CD4-positive, alpha-beta T cell (primary cell): ENCODE measurements at places on chromosomes 1 and 21.

GRCh38 chr1:97112442-97112841, 390.9 kb downstream of the PTBP2 start:
- no peaks in the 10 kb centered on the region for H3K27me3 ChIP-seq
- H3K4me1 ChIP-seq, result no peaks in the 10 kb centered on the region
- no peak overlapping the region for H3K27ac ChIP-seq
- DNase-seq, result no peak
- no peaks in the 10 kb centered on the region for H3K36me3 ChIP-seq

GRCh38 chr1:209937996-209938959, at the start of gene SYT14:
Gene SYT14 (plus strand): TSS chr1:209938217. CDS start chr1:209938265, 48 bp downstream.
- H3K36me3 ChIP-seq, result no peaks in the 10 kb centered on the region
- H3K4me3 ChIP-seq, result no peak within 1 kb of the TSS
- H3K27me3 ChIP-seq, result peaks cover 9% of the 10 kb centered on the region
- H3K4me1 ChIP-seq, result peaks cover 4% of the 10 kb centered on the region
- DNase-seq, result no peak

DNA sequence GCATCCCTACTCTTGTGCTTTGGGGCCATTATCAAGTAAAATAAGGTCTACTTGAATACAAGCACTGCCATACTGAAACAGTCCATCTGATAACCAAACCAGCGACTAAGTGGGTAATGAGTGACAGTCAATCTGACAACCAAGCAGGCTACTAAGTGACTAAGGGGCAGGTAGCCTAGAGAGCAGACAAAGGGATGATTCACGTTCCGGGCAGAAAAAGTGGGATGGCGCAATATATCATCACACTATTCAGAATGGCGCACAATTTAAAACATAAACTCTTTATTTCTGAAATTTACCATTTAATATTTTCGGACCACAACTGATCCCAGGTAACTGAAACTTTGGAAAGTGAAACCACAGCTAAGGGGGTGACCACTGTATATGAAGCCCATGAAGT, 17.7 kb downstream of the NGF start:
- no peak for DNase-seq
- no peak overlapping the region for H3K27ac ChIP-seq
- no peaks in the 10 kb centered on the region for H3K36me3 ChIP-seq
- H3K4me1 ChIP-seq, result no peaks in the 10 kb centered on the region
- no peak overlapping the region for H3K4me3 ChIP-seq

DNA sequence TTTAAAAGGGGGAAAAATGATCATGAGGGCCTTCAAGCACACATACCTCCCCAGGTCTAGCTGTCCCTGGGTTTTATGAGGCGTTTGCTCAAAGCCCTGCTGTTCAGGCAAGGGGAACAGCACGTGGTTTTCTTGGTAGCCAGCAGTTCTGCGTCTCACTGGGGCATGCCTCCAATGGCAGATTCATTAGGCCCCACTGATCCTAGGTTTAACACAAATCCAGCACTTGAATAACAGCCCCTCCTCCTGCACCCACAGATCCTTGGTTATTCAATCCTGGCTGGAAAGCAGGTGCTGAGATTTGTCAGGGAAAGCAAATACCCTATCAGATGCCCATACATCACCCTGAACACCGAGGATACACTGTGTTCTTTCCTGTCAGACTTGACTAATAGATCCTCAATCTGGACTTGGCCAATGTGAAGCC, 106.4 kb downstream of the ZC3H11B start:
- DNase-seq, result no peak
- no peaks in the 10 kb centered on the region for H3K36me3 ChIP-seq
- no peaks in the 10 kb centered on the region for H3K4me1 ChIP-seq
- no peak overlapping the region for H3K27ac ChIP-seq

- no peaks in the 10 kb centered on the region for H3K27me3 ChIP-seq
- peaks cover 51% of the 10 kb centered on the region for H3K4me1 ChIP-seq
- peaks cover 63% of the 10 kb centered on the region for H3K36me3 ChIP-seq
Measured at GRCh38 chr1:223731133-223731770, 18.9 kb downstream of the CAPN2 start.

- no peak overlapping the region for H3K27ac ChIP-seq
- H3K4me3 ChIP-seq, result no peak overlapping the region
Measured at GRCh38 chr1:188433425-188433824, 1604.7 kb downstream of the PLA2G4A start.

- H3K4me1 ChIP-seq, result peaks cover 5% of the 10 kb centered on the region
- H3K27ac ChIP-seq, result no peak overlapping the region
- no peaks in the 10 kb centered on the region for H3K36me3 ChIP-seq
Measured at GRCh38 chr21:38249696-38250278, 7.0 kb upstream of the KCNJ15 start.
